ENCODE measurements at places on chromosomes 16 and 17.

DNA sequence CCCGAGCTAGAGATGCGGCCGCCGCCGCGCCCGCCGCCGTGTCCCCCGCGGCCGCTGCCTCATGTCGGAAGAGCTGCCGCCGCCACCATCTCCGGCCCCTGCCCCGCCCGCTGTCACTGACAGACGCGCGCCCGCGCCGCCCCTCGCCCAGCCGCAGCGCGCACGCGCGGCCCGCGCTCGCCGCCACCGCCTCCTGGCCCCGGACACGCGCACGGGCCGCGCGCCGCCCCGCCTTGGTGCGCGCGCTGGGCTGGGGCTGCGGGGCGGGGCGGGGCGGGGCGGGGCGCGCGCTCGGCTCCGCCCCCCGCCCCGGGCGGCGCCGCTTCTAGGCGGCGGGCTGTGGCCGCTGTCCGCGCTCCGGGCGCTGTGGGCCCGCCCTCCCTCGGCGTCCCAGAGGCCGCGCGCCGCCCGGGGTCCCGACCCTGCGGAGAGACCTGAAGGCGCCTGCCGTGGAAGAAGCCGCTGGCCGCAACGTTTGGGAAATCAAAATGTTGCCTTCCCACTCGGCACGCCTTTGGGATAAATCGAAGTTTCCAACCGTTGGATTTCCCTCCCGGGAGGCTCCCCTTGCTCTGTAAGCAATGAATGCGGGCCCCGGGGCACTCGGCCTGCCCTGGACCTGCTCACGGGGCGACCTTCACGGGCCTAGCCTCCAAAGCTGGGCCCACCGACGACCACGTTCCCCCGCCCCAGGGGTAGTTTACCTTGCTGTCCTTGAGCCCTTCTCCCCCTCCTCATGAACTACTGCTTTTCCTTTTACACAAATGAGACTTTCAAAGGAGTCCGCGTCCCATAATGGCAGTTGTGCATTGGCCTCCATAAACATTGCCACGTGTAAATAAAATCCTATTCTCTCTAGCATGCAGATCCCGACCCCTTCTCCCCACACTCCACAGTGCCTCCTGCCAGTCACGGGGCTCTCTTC lies at the start of gene ADCY9:
Gene ADCY9, minus strand, starts transcription at position 118 of the 925 bp plus-strand sequence. CDS start 1,000 bp downstream, outside the sequence.
- DNase-seq = no peak

GRCh38 chr16:11871193-11871592 lies 19.9 kb upstream of the RSL1D1 start:
- no peak for DNase-seq

DNA sequence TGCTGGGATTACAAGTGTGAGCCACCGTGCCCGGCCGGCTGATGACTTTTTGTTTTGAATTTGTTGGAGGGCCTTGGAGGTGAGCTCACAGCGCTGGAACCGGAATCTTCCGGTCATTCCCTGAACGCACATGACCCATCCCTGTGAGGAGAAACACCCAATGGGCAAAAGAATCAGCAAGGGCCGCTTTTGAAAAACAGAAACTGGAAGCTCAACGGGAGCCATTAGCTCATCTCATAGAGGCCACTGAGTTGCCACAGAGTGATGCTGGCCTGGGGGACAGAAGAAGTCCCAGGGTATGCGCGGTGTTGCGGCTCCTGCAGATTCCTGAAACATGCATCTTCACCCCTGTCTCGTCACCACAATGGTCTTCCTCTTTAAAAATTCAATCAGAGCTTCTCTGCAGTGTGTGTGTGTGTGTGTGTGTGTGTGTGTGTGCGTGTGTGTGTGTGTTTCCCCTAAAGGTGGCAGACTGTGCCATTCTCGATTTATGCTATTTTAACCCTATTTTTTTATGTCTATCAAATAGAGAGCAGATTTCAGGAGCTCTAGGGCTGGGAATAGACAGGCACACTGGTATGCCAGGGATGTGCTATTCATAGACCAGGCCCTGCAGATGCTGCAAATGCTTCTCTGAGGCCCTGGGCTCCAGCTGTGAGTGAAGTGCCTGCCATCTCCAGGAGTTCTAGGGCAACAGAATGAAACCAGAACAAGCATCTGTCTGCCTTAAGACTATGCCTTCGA lies 68.3 kb downstream of the MARCHF10 start:
- no peak for DNase-seq

DNA sequence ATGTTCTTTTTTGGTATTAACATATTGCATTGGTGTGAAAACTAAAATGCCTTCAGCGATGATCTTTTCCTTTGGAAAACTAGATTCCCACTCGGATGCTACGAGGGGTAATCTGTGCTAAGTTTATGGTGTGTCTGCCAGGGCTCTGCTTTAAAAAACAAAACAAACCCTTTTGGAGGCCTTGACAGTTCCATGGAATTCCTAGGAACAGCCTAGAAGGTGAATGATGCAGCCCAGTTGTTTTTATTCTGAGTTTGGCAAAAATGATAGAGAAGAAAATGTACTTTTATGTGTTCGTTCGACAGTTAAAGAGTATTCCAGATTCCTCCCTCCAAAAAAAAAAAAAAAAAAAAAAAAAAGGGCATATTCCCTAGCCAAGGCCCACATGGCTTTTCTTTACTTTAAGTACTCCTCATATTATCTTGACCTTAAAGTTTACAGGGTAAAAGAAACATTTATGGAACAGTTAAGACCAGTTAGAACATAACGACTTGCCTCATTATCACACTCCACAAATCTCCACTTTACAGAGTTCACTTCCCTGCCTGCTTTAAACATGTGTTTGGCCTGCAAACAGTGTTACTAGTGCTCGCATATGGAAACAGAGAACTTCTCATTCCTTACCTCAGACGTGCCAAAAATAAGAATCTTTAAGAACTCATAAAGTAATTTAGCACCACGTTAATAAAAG lies 159.1 kb downstream of the WWOX start:
- DNase-seq = no peak

GRCh38 chr16:58280846-58281301 lies 14.0 kb downstream of the PRSS54 start:
- no peak for DNase-seq

GRCh38 chr17:64117981-64118979 lies 11.7 kb downstream of the ERN1 start:
- DNase-seq = no peak

DNA sequence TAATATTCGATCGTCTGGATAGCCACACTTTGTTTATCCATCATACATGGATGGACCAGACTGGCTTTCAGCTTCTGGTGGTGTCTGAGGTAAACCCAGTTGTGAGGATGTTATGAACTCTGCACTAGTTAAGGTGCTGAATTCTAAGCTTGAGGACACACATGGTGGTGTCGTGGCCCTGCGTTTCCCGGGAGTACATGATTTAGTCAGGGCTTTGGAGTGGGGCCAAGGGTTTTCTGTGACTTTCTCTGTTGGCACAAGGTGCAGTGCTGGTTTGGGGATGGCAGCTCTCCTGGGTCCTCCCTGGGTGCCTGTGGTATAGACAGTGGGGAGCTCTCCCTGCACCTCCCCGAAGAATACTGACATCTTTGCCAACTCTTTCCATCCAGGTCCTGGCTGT lies 116.6 kb downstream of the SPECC1 start:
- DNase-seq = no peak

- no peak for DNase-seq
Observed at GRCh38 chr17:32486111-32486700, 587 bp upstream of the CDK5R1 start.

GRCh38 chr16:79599837-79600637 lies 500 bp downstream of the MAF start:
- no peak for DNase-seq

- DNase-seq = no peak
Observed at GRCh38 chr16:57528499-57529390, 7.6 kb downstream of the CCDC102A start.

DNA sequence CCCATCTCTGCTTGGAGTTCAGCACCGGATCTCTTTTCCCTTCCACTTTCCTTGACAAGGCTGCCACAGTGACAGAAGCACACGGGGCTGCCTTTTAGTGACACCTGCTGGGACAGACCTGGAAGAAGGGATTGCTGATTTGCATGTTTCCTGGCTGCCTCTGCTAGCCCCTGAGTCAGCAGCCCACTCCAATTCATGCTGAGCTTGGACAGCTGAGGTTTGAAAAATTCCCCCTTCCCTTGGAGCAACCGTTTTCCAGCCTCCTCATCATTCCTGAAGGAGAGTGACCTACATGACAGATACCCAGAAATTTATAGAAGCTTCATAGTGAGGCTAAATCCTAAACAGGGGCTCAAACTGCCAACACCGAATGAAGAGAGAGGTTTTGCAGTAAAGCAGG lies 18.8 kb upstream of the RBL2 start:
- DNase-seq = no peak

- no peak for DNase-seq
Observed at GRCh38 chr16:71576971-71577370, at the start of gene TAT. TSS of gene TAT (minus strand) at chr16:71577092. CDS start at chr16:71576415, 677 bp downstream.

- DNase-seq = no peak
Observed at GRCh38 chr17:18947866-18948265, 4.1 kb upstream of the SLC5A10 start.

- no peak for DNase-seq
Observed at GRCh38 chr16:87965417-87965816, 14.2 kb downstream of the BANP start.

DNA sequence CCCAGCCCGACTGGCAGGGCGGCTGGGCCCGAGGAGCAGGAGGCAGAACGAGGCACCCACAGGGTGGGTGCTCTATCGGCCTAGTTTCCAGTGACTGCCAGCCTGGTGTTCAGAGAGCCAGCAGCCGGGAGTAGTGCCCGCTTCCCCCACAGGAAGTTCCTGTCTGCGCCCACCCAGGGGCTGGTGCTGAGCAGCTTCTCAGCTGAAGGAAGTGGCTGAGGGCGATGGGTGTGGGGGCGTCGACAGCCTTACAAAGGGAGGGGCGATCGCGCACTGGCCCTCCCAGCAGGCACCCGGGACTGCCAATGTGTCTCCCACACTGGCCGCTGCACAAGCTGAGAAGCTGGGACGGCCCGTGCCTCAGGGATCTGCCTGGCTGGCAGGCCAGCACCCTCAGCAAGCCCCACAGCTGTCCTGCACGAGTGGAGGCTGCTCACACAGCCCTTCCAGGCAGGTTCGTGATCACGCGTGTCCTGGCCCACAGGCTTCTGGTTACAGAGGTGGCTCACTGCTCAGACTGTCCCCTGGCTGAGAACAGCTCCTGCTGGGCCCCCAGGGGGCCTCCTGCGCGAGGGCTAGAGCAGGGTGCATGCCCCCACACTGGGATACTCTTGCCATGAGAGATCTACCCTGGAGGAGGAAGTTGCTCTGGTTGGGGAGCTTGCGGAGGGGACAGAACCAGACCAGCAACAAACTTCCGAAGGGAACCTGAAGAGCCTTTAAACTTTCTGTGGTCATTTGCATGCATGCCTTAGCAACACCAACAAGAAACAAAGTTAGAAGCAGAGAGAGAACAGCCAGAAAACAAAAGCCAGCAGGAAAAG lies 2.5 kb downstream of the RNF166 start:
- DNase-seq = no peak

DNA sequence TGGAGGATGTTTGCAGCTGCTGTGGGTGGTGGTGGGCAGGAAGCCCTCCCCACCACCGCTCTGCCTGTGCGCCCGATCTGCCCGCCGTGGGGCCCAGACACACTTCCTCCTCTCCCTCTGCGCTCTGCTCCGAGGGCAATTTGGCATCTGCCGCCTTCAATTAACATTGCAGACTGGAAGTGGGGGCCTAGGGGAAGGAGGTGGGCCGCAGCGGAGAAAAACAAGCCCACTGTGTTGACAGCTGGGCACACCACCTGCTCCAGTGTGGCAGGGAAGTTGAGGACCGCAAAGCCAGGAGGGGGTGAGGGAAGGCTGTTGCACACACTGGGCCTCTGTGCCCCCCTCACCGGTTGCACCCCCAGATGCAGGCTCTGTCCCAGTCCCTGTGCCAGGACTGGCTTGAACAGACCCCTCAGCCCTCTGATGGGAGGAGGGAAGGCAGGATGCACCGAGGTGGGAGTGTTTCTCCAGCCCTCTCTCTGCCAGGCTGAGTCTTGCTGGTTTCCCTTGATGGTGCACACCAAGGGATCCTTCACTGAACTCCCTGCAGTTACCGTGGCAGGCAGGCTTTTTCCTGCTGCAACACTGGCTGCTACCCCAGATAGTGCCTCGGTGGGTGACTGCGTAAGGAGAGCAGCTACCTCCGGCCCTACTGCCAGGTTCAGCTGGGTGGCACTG lies 72.8 kb upstream of the MED9 start:
- no peak for DNase-seq

DNA sequence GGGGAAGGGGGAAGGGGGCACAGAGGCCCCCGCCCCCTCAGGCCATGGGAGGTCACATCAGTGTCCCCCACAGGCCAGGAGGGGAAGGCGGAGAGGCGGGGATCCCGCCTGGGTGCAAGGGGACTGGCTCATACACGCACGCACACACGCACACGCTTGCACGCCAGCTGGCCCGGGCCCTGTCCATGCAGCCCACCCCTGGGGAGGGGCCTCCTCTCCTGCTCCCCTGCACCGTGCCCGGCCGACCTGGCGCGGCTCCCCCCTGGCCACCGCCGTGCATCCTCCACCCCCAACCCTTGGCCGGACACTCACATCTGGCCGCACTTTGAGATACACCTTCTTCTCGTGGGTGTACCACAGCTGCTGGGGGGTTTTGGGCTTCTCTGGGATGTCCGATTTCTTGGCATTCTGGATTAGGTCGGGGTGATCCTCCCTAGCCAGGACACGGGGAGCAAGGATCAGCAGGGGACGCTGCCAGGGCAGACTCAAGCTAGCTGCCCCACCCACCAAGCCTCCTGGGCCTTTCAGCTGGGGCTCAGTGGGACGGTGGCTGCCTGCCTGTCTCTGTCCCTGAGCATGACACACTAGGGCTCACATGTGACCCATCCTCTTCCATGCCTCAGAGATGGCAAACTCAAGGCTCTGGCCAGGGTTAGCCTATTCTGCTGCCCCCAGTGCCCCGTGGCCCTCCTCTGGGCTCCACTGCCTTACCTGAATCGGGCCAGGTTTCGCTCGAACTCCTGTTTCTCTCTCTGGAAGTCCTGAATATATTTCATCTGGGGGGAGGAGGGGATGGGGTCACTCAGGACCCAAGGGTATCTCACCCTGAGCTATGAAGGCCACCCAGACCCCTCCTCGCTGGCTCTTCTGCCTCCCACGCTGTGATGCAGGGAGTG lies 6.7 kb downstream of the UBTF start:
- no peak for DNase-seq

DNA sequence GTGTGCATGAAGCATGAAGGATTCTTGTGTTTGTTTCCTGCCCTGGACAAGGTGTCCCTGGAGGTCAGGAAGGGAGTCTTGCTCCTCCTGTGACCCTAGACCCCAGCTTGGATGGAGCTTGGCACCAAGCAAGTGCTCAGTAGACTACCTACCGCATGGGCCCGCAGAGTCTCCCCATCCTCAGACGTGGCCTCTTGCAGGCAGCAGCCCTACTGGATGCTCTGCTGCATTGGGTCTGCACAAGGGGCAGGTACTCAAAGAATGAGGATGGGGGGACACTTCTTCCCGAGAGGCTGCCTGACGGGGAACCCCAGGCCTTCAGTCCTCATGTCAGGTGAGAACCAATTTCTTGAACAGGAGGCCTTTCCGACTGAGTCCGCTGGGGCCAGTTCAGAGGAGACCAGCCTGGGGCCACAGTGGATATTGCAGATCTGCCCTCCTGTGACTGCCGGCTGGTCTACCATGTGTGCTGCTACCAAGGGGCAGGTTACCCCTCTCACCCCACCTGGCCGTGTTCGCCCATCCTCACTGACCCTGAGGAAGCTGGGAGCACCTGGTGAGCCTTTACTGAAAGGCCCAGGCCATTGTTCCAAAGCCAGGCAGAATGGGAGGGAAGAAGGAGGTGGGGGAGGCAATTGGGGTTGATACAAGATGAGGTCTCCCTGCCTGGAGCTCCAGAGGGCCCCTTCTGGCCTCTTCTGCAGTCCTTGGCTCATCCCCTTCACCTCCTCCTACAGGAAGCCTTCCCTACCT lies 206.3 kb downstream of the RAB11FIP4 start:
- DNase-seq = no peak

Measured in esophagus squamous epithelium (tissue), 5 donors.